ENCODE measurements at places on chromosomes 7 and 10.

- no peak for ATAC-seq
These were observed 4.9 kb upstream of the HACD1 start for GRCh38 chr10:17622061-17622460.

- ATAC-seq = no peak
These were observed 37.8 kb upstream of the COBL start for GRCh38 chr7:51354434-51354833.

DNA sequence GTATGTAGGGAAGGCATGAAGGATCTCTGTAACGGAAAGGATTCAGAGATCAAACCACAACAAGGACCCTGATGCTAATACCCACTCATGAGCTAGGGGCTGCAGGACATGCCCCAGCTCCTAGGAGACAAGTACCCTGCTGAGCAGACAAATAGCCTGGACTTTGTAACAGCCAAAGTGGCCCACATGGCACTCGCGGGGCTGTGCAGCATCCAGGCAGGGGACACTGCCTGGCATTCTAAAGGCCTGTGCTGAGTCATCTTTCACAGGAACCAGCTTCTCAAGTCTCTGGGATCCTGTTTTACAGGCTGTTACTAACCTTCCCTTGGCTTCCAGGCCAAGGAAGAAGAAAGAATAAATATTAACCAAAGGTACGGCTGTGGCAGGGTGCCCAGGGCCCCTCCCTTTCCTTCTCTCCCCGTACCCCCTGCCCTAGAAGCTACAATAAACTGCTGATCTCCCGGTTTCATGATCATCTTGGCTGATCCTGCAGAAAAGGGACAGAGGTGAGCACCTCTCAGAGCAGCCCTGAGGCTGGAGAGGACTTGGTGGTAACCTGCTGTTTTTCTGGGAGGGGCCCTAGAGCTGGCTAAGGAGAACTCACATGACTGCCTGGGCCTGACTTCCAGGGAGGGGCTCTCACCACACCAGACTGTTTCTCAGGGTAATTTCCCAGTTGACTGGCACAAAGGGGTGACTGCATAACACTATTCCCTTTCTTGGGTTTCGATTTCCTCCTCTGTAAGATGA, 4.2 kb upstream of the RPEL1 start:
- no peak for ATAC-seq

DNA sequence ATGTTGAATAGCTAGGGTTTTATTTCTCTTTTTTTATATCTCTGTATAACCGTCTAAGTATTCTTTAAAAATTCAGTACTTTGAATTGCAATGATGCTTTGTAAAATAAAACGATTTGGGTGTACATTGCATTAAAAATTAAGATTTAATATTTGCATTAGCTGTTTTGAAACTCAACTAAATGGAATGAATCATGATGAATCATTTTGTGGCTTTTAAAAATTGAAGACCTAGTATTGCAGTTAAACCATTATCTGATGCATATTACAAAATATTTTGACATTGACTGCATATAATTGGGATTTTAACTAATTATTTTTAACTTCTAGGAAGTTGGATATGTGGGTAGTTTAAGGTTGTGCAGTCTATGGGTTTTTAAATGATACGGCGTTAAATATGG, 314.0 kb downstream of the CDK14 start:
- ATAC-seq = no peak

DNA sequence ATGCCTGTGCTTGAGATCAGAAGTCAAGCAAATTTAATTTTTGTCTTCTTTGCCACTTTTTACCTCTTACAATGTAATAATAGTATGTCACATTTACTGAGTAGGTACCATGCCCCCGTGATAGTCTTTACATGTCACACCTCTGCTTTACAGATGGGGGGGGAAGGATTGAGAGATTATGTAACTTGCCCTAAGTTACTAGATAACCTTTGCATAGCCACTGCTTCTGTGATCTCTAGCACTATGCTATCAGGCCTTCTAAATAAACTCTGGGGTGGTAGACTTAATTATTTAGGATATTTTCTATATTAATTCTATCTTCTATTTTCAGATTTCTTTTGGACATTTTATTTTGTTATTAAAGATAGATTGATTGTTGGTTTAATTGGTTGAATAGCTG, 514.4 kb downstream of the SUGCT start:
- no peak for ATAC-seq

DNA sequence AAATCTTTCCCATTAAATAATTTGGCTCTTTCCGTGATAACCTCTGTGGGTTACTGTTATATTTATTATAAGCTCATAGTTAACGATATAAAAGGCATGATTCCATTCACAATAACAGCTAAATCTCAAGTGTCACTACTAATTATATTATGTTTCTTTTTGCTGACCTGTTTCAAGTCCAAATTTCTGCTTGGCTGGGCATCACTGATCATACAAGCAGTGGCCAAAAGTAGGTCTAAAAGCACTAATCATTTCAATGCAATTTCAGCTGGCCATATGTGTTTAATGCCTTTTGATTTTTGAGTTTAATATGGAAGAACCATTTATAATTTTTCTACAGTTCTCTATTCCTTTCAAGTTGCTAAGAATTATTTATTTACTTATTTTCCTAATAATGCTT, 110.7 kb downstream of the SEMA3A start:
- ATAC-seq = no peak

DNA sequence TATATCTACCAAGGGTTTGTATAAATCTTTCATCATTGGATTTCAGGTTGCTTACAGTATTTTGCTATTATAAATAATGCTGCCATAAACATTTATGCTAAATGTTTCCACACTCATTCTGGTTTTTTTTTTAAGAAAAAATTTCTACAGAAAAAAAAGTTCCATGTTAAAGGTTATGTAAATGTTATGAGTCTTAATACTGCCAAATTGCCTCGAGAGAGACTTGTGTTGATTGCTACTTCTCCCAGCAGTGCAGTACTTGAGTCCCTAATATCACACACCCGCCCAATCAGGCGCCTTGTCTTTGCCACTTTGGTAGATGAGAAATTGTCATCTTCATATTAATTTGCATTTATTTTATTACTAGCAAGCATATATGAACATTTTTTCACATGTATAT, 96.7 kb upstream of the TMEM26 start:
- no peak for ATAC-seq

- no peak for ATAC-seq
These were observed 400.1 kb upstream of the ETV1 start for GRCh38 chr7:14389595-14389994.

DNA sequence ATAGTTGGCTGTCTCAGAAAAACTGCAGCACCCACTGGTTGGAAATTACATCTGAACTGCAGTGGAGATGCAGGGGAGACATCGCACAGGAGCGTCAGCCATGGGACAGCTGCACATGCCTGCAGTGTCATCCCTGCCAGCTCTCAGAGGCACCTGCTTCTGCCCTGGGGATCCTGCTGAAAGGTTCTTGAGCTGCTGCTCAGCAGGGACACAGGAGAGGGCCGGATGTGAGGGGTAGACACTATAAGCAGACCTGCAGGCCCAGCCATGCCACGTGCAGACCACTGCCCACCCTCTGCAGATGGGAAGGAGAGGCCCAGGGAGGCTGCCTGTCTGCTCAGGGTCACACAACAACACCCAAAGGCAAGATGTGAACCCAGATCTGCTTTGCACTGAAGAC, 601.4 kb downstream of the DNAJB6 start:
- no peak for ATAC-seq

GRCh38 chr10:48780341-48780740, 95.7 kb downstream of the WDFY4 start:
- no peak for ATAC-seq

DNA sequence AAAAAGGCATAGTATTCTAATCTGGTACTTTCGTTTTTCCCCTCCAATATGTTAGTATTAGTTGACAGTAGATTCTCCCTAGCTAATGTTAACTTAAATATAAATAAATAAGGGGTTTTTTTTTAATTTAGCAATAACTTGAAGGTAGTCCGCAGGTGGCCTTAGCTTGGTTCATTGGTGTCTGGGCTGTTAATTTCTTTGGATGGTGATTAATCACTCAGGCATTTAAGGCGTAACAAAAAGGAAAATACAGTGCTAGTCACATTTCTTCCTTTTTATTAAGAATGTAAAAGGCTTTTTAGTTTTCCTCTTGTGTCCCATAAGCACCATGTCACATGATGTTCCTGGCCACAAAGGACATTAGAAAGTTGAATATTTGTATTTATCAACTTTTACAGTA, 161.0 kb upstream of the POT1 start:
- ATAC-seq = no peak

DNA sequence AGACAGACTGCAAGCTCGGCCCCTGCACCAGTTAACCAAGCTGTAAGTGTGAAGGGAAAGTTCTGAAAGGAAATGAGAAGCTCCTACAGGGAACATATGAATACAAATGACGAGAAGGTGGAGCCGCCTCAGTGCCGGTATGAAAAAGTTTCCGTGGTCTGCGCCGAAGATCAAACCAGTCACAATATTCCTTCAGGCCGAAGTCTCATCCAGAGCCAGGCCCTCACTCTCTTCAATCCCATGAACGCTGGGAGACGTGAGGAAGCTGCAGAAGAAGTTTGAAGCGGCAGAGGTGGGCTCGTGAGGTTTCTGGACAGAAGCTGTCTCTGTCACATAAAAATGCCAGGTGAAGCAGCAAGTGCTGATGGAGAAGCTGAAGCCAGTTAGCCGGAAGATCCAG, 71.9 kb downstream of the CFAP46 start:
- no peak for ATAC-seq

GRCh38 chr10:108147346-108147745, 982.8 kb upstream of the SORCS1 start:
- ATAC-seq = no peak

- ATAC-seq = no peak
These were observed 266.3 kb upstream of the ZMIZ1 start for GRCh38 chr10:78802431-78802830.

- peak; percentile 9 for ATAC-seq
These were observed 705 bp downstream of the SLF2 start for GRCh38 chr10:100913470-100913865.

GRCh38 chr7:104240401-104240800, 32.6 kb upstream of the ORC5 start:
- no peak for ATAC-seq

GRCh38 chr7:39183796-39184195, 206.1 kb downstream of the POU6F2 start:
- no peak for ATAC-seq

DNA sequence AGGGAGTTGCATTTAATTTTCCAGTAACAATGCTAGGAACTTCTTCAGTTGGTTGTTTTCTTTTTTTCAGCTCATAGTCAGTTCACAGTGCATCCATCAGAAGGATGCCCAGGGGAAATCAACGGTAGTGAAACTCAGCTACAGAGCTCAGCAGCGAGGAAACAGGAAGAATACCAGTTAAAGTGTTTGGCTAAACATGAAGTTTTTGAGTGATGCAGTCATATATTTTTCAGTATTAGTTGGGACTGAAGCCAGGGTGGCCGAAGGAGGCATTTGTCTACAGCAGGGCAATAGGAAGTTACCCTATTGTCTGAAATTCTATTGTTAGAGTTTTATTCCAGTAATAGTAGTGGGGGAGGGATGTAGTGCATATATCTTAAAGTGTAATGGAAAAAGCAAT, 45.3 kb upstream of the MALRD1 start:
- ATAC-seq = no peak

DNA sequence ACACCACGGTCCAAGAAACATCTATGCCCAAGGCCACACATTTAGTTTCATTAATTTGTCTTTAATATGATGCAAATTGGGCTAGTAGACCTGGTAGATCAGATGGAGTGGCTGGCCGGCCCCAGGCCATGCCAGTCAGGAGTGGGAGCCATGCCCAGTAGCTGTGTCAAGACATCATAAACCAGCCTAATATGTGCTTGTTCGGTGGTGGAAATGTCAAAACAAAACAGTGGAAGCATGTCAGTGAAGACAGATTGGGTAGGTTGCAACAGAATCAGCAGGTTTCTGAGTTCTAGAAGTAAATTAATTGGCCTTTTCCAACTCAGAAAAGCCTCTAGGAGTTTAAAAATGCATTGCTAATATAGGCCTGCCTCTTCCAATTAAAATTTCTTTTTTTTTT, 124.7 kb downstream of the NRP1 start:
- ATAC-seq = no peak

DNA sequence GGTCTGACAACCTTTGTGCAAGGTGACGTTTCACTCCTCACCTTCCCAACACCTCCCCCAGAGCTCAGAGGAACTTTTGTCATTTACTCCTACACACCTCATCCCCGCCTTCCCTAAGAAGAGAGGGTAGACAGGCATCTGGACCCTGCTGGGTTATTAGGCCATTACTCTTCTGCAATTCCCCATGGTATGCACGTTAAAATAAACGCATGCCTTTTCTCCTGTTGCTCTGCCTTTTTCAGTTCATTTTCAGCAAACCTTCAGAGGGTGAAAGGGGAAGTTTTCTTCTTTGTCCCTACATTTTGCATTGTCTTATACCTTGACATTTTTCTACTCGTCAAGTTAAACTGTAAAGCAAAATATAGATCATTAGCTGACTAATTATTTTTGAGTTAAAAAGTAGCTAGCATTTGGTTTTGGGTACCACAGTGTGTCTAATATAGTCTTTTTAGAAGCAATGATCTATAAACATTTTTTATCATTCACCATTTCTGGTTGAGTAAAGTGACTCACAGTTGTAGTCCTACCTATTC, 10.5 kb upstream of the EDRF1 start:
- ATAC-seq = no peak

- ATAC-seq = no peak
These were observed 134.0 kb downstream of the TPST1 start for GRCh38 chr7:66339141-66339540.

- no peak for ATAC-seq
These were observed 31.2 kb downstream of the MYL10 start for GRCh38 chr7:101597941-101598340.

GRCh38 chr7:99270702-99271101, 1.9 kb upstream of the MYH16 start:
- ATAC-seq = no peak

DNA sequence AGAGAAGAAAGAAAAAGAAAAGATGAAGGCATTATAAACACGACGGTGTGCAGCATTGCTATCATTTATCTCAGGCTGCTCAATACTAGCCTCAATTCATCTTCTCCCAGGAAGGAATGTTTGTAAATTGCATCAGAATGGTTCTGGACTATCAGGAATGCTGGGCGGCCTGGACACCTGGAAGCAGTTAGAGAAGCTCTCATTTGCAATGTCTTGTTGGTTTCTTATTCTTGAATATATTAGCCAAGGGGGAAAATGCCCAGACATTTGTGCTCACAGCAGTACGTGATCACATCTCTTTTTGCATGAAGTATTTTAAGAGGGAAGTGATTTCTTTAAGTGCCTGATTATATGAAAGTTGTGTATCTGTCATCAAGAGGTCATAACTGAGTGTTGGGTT, 85.6 kb upstream of the IMMP2L start:
- ATAC-seq = no peak

- no peak for ATAC-seq
These were observed 132.5 kb downstream of the IMMP2L start for GRCh38 chr7:111429781-111430180.

GRCh38 chr7:120320218-120320961, 47.4 kb downstream of the KCND2 start:
- ATAC-seq = no peak

GRCh38 chr10:48450741-48451466, 144.4 kb downstream of the MAPK8 start:
- ATAC-seq = no peak

- no peak for ATAC-seq
These were observed 847.1 kb downstream of the REEP3 start for GRCh38 chr10:64368298-64368697.
